ENCODE measurements at places on chromosomes 2 and 18. TPM values are rescaled to one million over a fixed set of nuclear protein-coding genes. Genes with fewer than 3 reads are reported as not detected.

UGT1A1 gene
- 21.8 TPM for total RNA-seq

MBD5 gene
- total RNA-seq = 82.4 TPM

PLCL1 gene
- total RNA-seq = 2.9 TPM

EMX1 gene
- total RNA-seq = not detected

TFCP2L1 gene
- total RNA-seq = 15.7 TPM

CASP10 gene
- 16.6 TPM for total RNA-seq

KCNIP3 gene
- total RNA-seq = 6.2 TPM
